Activated naive CD4-positive, alpha-beta T cell treated with Interleukin-2 at 50 U/mL for 16 hours (primary cell): ENCODE measurements at places on chromosomes 6 and 20.

- DNase-seq = no peak
These were observed 11.9 kb downstream of the CD40 start for GRCh38 chr20:46129955-46130481.

DNA sequence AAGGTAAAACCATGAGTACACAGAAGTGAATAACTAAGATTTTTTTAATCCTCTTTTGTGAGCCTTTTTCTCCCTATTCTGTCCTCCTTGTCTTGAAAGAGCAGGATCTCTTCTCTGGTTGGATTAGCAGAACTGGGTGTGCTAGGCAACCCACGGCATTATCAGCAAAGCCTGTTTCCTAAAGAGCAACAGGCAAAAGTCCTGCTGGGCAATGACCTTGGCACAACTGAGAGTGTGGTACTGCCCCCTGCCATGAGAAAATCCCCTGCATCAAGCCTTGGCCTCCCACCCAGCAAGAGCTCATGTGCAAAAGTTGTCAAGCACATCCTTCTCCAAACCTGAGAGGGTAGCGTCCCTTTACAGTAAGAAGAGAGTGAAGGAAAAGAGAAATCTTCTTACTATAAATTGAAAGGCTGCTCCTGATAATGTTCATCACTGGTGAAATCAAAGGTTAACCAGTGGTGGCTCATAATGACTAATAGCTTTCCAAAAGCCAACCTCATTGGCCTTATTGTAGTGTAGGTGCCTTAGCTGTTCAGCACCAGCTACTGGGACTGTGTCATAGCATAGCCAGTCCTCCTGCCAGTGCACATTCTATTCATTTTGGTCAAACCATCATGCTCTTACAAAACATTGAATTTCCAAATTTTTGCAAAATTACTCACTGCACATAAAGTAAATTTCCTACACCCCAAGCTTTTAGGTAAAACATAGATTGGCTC lies 17.1 kb downstream of the KIF6 start:
- DNase-seq = no peak

DNA sequence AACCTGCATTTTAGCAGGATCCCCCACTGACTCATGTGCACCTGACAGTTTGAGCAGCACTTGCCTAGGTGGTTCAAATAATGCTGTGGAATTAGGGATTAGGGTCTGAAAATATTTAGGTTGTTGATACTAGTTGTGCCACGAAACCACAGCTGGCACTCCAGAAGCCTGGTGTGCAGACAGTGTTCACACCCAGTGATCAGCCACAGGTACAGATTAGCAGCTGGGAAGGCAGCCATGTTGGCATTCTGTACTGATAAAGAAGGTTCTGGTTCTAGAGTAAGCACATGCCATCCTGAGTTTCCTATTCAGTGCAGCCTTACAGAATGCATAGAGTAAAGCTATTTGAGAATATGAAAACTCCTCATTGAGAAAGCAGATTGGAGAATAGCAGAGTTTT lies 30.1 kb downstream of the TMEM74B start:
- DNase-seq = no peak

- DNase-seq = no peak
These were observed 17.4 kb upstream of the LSM14B start for GRCh38 chr20:62104791-62105345.

GRCh38 chr20:15919118-15919517 lies 654.1 kb downstream of the KIF16B start:
- no peak for DNase-seq

GRCh38 chr6:137767911-137768690 lies 99.0 kb upstream of the TNFAIP3 start:
- no peak for DNase-seq

- DNase-seq = no peak
These were observed 202.0 kb downstream of the RNGTT start for GRCh38 chr6:88761237-88762031.

DNA sequence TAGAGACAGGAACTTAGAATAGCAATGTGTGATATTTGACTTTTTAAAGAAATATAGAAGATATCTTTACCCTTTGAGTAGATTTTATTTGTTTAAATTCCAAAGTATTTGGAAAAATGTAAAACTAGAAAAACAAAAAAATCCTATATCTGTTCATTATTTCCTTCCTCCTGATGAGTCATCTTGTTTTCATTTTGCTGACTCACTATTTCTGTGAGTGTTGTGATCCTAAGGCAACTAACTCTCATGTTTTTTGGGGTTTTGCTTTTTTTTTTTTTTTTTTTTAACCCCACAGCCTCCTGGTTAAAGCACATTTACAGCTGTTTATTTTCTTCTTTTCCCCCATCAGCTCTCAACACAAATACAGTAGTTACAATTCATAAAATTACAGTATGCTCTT lies 37.8 kb upstream of the THEMIS start:
- DNase-seq = no peak

- no peak for DNase-seq
These were observed 122.0 kb upstream of the ARID1B start for GRCh38 chr6:156654919-156655918.

GRCh38 chr6:154514481-154514880 lies 4.0 kb upstream of the CNKSR3 start:
- DNase-seq = no peak

DNA sequence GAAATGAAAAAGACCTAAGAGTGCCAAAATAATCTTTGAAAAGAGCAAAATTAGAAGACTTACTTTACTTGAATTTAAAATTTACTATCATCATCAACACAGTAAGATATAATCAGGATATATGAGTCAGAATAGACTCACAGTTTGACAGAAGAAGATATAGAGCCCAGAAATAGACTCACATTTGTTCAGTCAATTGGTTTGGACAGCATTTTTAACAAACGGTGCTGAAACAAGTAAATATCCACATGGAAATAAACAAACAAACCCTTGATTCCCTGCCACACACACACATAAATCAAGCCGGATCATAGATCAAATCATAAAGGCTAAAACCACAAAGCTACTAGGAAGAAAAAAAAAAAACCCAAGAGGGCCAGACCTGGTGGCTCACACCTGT lies 291.1 kb downstream of the ADGRG6 start:
- DNase-seq = no peak

DNA sequence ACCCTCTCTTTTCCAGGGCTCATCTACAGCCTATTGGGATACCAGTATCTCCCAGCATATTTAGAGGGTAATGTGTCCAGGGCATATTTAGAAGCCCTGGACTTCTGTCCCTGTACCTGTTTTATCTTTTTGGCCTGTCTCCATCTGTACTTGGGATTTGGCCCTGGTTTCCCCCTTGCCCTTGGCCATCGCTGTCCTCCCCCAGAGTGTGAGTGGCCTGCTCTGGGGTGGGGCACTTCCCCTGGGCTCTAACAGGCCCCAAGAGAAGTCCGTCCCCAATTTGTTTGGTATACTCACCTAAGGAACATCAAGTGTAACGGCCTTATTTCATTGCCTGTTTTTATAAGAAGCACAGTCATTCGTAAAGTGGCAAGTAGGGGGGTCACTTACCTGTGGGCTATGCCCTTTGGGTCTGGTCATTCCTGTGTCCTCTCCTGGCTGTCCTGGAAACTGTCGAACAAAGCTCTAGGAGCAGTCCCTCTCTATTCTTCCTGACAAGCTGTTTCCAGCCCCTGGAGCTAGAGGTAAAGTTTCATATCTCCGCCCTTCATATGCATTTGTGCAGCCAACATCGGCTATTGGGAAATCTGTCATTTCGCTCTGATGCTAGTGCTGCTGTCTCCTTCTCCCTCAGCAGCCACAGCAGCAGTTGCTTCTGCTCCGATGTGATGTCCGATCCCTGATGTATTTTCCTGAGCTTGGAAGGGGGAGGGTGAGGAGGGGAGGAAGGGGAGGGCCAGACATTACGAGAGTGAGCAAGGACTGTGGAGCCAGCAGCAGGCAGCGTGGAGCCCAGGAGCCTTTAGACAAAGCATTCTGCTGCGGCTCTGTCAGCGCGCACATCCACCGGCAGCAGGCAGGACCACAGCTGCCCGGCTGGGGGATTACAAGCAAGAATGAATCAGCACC lies 83.4 kb downstream of the TCP11 start:
- no peak for DNase-seq

DNA sequence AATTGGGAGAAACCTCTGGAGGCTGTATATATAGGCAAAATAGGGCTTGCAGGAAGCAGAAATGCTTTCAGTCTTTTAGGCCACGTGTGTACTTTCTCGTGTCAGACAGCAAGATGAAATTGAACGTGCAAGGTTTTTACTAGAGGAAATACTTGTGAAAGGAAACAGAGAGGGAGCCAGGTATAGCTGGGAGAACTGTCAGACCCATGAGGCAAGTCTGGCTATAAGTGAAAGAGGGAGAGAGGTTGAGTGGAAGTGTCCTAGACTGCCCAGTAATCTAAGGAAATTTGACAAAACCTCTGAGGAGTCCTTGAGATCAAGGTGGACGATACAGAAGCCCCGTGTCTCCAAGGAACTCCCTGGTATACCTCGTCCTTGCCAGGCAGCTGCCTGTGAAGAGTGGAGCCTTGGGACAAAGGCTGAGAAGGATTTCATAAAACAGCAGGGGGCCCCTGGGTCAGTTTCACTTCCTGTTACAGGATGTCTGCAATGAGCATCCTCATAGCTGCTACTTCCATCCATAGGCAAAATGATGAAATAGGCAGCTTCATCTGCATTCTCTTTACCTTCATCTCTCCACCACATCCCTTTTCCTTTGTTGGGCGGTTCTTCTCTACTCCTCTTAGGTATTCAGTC lies 114.4 kb upstream of the MAP3K7 start:
- DNase-seq = no peak

- no peak for DNase-seq
These were observed 95.3 kb downstream of the MLIP start for GRCh38 chr6:54206510-54206909.

GRCh38 chr20:44911264-44911921 lies 1.5 kb downstream of the PABPC1L start:
- peak; percentile 43 for DNase-seq

GRCh38 chr6:166904101-166904746 lies 52.1 kb downstream of the RNASET2 start:
- no peak for DNase-seq

DNA sequence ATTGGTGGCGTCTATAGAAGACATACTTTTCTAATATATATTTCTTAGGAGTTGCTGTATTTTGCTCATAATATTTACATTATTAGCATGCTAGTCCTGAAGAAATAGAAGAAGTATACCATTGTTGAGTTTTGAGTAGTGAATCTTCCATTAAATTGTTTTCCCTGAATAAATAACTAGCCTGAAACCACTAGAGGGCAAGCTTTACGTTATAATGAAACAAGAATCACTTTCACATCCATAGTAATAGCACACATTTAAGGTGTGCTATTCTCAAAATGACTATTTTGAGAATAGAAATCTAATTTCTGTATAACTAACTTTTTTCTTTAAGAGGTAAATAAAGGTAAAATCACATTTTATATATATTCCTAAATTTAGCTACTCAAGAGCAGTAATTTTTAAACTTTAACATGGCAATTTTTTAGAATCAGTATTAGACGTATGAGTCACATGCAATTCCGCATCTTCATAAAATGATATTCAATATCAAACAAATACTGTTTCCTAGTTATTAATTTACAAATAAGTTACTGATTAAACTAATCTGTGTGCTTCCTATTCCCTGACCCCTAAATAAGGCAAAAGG lies 213.2 kb upstream of the MANEA start:
- no peak for DNase-seq

- no peak for DNase-seq
These were observed 69.9 kb downstream of the SYCP2L start for GRCh38 chr6:10956776-10957175.

- no peak for DNase-seq
These were observed 185.8 kb upstream of the SGK1 start for GRCh38 chr6:134503585-134504281.

DNA sequence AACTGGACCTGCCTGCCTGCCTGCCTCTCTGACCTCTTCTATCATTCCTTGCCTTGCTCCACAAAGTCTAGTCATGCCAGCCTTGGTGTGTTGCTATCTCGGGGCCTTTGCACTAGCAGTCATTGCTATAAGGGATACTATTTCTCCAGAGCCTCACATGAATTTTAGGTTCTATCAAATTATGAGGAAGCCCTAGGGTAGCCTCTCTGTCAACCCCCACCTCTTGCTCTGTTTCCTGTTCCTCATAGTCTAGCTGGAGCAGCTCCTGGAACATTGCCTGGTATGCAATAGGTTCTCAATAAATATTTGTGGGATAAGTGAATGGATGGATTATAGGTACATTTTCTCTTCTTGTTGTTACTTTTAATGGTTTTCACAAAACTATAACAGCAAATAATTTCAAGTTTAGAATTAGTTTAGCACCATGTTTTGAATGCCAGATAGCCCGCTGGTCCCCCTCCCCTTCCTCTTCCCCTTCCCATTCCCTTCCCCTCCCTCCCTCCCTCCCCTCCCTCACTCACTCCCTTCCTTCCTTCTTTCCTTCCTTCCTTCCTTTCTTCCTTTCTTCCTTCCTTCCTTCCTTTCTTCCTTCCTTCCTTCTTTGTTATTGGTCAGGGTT lies 46.9 kb upstream of the DTNBP1 start:
- DNase-seq = no peak

- DNase-seq = no peak
These were observed 146.9 kb upstream of the SGK1 start for GRCh38 chr6:134464690-134465411.

DNA sequence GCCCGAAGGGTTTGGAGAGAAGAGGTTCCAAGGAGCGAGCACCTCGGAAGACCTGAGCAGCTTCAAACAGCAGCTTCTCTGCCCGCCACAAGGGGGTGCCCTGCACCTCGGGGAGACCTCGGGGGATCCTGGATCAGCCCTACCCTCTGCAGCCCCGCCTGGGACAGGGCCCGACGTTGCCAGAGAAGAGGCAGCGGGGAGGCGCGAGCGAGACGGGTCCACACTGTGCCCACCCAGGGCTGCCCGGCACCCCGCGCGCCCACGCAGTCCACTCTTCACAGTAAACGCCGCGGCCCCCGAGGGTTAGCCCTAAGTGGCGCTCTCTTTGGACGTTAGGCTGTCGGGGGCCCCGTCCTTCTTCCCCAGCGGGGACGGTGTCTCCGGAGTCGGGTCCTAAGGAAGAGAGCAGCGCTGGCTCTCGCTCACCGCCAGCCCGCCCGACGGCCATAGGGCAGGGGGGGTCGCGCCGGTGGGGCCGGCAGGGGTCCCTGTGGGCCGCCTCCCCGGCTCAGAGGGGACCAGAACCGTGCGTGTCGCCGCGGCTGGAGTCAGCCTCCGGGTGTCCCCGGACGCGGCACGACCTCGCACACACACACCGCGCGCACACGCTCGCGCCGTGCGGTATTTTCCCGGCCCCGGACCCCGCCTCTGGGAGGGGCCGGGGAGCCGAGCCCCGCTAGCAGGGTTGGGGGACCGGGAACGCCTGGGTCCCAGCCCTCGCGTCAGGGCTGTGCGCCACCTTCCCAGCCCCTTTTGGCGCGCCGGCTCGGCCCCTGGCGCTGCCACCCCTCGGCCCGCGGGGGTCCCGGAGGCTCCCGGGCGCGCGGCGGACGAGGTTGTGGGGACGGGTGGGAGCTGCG lies 929 bp downstream of the CDH22 start:
- peak; percentile 74 for DNase-seq

DNA sequence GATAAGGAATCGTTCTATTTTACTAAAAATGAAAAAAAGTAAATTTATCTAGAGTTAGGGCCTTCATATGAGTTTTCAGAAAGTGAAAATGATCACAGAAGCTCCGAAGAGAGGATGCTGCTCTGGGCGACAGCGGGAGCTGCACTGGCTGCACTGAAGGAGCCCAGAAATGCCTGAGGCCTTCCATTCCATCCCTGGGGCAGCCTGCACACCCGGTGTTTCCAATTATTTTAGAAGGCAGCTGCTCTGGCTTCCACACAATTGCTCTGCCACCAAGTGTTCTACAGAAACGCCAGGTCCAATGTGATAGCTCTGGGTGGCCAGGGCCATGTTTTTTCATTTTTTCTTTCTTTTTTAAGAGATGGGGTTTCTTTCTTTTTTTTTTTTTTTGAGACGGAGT lies 3.6 kb downstream of the DTNBP1 start:
- DNase-seq = no peak

GRCh38 chr20:41218466-41218865 lies 81.1 kb downstream of the PLCG1 start:
- no peak for DNase-seq
